Smooth muscle cell of the brain vasculature (primary cell): ENCODE measurements at places on chromosomes 4 and X.

DNA sequence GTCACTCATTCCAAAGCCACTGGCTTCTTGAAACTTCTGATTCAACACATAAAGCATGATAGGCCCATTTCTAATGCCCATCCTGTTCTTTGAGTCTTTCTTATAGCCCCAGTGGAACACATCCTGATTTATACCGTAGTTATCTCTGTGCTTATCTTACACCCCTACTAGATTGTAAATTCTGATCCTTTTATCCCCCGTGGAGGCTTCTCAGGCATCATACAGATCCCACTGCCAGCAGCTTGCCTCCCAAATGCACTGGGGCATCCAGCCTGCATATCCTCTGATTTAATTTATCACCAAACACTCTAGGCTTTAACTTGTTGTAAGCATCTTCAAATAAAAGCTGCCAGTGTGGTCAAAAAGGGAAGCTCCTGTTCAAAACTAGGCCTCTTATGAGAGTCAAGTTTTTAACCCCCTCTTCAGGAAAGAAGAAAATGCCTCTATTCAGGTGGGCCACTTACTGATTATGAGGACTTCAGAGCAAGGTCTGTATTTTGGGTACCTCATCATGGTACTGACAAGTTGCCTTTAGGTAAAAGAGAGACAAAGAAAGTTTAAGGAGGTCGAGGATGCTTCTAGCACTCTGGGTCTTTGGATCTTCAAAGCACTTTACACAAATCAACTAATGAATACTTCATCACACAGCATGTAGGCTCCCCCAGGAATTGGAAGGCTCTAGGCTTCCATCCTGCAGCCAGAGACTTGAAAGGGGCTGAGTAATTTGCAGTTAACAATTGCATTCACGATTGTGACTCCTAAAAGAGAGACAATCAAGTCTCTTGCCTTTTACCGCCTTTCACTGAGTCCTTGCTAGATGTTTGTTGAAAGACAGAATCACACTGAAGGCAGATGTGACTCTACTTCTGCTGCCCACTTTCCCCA is 95.8 kb upstream of the LDB2 start:
- DNase-seq, result no peak

- peak; percentile 28 for DNase-seq
Observed at GRCh38 chrX:10175319-10175871, 18.6 kb downstream of the CLCN4 start.

DNA sequence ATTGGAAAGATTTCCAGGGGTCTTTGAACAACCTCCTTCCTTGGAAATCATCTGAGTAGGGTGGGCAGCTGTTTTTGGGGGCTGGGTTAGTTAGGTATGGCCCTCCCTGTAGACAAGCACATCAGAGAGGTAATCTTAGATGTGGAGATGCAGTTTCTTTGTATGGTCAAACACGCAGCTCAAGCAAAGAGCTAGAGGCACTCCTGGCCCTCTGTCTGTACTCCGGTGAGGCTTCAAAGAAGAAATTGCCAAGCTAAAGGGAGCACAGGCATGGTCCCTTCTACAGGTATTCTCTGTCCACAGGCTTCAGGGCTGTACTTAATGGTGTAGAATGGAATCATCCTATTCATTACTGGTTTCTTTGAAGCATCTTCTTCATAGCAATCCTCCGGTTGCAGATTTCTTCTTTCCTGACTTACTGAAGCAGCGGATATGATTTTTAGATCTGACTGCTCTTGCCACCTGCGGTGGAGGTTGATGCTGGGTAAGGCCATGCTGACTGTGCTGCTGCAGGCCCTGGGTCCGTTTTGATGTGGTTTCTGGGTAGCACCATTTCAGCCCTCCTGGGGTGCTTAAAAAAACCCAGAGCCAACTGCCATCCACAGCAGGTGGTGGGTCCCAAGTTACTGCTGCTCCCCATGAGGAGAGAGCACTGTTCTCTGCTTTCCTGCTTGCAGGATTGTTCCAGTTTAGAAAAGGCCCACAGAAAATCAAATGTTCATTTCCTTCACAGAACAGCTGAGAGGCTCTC is 318.9 kb upstream of the GATB start:
- DNase-seq, result no peak

GRCh38 chrX:20529301-20529700 is 262.6 kb upstream of the RPS6KA3 start:
- DNase-seq, result no peak

- no peak for DNase-seq
Observed at GRCh38 chr4:93103042-93103441, 725.5 kb upstream of the ATOH1 start.
